ENCODE measurements at places on chromosomes 11 and 22.
A peak's percentile ranks its signal among the peaks of the same experiment; 100 is the strongest.

- peak; percentile 47 for DNase-seq
These were observed 37.7 kb downstream of the NTM start for GRCh38 chr11:131408025-131408640.

DNA sequence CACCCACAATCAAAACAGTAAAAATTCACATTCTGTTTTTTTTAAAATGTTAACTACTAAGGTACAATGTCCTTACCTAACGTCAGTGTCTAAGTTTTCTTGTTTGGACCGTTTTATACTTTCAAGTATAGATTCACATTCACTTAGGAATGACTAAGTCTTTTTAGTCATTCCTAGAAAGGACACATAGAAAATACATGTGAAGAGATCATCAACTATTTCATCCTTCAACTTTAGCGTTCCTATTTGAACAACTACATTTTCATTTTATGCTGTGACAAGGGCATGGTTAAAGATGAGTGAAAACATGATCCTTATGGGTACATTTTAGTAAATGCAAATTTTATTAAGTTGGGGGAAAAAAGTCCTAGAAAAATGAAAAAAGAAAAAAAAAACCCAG lies 62.8 kb downstream of the DDX10 start:
- no peak for DNase-seq

- DNase-seq: no peak
These were observed 911 bp downstream of the PANX2 start for GRCh38 chr22:50171319-50171964.

DNA sequence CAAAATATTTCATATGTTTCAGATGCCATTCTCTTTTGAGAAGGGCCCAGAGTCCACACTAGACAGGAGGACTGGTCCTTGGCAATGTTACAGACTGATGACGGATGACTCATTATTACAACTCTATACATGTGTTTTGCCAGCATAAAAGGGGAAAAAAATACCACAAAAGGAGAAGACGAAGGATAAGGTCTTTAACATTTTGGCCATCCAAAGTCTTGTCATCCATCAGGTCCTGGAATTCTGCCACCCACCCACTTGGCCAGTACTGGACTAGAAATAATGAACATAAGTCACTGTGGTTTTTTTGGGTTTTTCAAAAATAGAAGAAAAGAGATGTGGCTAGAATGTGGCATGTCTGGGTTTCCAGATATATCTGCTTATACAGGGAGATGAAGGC lies 57.7 kb upstream of the BDNF start:
- DNase-seq: no peak

DNA sequence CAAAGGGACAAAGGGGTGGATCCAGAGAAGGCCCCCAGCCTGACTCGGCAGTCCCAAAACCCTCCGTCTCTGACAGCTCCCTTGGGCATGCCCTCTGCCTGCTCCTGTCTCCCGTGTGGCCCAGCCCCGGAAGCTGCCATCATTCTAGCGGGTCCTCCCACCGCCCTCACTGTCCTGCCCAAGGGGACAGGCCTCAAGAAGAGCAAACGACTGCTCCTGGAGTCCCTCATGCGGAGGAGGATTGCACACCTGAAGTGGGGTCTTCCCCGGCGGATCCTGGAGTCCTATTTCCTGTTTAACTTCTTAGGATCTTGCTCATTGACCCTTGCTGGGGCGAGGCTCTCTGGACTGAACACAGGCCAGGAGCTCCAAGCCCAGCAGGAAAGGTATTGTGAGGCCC lies 2.6 kb upstream of the MEI1 start:
- no peak for DNase-seq

DNA sequence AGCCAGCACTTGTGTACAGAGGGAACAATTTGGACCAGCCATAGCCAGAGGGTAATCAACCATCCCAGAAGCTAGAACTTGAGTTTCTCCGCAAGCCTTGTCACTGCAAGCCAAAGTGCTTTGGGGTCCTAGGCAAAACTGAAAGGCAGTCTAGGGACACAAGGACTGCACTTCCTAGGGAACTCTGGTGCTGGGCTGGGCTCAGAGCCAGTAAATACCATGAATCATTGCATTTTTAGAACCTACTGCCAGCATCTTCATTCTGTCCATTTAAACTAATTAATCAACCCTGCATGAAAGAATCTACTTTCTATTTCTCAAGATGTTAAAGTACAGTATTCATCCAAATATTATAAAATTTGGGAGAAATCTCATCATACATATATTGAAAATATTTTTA lies 20.0 kb downstream of the PATE3 start:
- DNase-seq: no peak

GRCh38 chr11:2690596-2691354 lies 9.0 kb downstream of the KCNQ1OT1 start:
- no peak for DNase-seq

DNA sequence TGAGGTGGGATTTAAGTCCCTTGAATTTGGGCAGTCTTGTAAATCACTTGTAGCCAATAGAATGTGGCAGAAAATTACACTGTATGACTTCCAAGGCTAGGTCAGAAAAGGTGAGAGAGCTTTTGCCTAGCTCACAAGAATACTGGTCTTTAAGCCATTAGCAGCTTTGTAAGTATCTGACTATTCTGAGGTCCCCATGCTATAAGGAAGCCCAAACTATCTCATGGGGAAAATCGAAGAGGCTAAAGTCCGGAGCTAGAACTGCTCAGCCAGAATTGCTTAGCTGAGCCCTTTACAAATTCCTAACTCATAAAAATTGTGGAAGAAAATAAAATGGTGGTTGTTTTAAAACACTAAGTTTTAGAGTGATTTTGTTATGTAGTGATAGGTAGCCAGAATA lies 13.0 kb downstream of the FAR1 start:
- no peak for DNase-seq

DNA sequence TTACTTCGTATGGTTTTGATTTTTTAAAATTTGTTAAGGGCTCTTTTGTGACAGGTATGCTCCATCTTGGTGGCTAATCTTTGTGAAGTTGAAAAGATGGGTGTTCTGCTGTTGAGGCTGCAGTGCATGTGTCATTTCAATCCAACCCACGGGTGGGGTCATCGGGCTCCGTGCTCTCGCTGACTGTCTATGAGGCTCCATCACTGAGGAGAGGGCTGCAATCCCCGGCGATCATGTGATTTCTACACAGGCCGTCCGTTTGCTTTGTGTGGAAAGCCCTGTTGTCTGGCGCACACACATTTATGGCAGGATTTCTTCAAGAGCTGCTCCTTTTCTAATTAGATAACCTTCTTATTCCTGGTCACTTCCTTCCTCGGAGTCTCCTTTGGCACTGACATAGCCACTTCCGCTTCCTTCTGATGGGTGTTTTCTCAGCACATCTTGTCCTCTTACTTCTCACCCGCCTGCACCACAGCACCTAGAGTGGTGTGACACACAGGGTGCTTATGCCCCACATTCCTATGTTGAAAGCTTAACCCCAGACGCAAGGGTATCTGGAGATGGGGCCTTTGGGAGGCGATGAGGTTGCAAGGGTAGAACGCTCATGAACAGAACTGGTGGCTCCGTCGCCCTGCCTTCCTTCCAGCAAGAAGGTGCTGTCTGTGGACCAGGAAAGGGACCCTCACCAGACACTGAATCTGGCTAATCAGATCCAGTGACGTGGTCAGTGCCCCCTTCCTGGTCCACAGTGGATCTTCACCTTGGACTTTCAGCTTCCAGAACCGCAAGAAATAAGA lies 9.4 kb downstream of the MOB2 start:
- peak; percentile 18 for DNase-seq

DNA sequence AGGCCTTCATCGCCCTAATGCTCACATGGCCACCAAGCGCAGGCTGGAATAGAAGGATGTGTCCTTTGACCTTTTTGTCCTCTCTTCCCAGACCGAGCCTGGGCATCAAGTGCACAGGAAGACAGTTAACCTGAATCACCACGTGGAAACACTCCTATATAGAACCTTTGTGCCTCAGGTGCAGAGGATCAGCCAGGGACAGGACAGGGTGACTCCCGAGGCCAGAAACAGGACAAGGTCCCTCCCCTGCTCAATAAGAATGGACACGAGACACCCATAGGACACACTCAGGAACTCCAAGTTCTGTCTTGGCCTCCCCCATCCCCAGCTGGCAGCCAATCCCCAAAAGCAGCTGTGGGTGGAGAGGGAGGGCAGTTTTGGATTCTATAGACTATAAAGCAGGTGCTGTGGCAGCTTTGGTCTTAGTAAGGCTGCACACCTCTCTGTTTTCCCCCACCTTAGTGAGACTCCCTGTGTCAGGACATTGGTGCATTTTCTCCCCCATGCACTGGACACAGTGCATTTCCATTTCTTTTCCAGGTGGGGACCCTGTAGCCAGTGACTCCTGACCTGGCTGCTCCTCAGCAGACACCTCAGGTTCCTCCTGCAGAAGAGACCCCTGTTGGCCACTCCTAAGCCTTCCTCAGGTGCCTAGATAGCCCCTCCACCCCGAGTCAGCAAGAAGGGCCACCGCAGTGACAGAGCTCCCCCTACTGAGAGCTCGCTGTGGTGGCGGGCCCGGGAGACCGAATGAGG lies 43.6 kb upstream of the POU2AF1 start:
- DNase-seq: peak; percentile 72

- DNase-seq: no peak
These were observed 620.1 kb upstream of the KIRREL3 start for GRCh38 chr11:127620671-127621070.

- DNase-seq: no peak
These were observed 1.8 kb downstream of the DCPS start for GRCh38 chr11:126305699-126306098.

GRCh38 chr11:61369372-61370348 lies 7.5 kb downstream of the TMEM138 start:
- DNase-seq: peak; percentile 73

DNA sequence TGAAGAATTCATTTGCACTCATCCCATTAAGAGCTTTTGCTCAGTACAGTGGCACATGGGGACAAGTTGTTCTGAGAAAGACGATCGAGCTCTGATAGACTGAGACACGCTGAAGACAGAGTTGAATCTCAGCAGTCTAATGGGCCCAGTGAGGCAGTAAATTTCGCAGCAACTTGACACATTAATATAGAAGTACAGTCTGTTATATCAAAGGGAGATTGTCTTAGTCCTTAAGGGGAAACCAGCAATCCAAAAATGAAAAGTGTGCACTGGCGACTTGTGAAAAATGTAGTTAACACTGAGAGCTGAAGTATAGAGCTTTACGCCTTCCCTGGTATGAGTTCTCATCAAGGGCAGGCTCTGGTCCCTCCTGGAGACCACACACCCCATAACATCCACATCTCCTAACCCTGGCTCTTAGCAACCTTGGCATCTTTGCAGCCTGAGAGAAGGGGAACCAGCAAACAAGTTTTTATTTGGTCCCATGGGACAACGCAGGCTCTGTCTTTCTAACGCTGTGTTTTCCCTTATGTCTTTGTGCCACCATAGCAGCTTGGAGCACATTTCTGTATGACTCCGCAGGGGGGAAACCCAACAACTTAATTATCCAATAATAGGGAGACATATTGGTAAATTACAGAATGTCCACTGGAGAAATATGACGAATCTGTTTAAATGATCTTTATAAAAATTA lies 952.5 kb downstream of the OPCML start:
- DNase-seq: no peak

DNA sequence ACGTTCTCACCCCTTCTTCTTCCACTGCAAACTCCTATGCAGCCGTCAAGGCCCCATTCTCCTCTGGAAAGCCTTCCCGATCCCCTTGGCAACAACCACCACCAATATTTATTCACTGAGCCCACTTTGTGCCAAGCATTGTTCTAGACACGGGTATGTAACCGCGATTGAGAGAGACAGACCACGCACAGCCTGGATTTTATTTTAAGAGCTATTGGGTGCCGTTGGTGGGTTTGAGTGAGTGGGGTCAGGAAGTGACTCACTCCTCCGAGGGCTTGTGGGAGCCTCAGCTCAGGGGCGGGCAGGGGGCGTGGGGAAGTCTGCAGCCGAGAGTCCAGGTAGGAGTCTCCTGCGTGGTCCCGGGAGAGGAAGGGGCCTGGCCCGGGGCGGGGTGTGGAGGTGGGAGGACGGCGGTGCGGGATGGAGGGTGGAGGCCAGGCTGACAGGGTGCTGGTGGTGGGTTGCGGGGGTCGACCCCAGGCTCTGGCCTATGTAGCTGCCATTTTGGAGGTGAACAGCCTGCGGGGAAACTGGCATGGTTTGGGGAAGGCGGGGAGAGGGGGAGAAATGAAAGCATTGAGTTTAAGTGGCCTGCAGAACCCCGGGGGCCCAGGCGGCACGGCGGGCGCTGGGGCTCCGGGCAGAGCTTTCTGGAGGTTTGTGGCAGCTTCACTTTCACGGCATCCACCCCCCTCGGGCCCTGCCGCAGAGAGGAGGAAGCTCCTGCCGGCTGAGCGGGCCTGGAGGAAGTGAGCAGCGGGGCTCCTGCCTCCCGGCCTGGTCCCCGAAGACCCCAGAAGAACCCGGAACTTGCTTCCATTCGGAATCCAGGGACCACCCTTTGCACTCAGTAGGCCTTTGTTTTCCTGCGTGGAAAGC lies 547 bp downstream of the PARVG start:
- DNase-seq: peak; percentile 60

DNA sequence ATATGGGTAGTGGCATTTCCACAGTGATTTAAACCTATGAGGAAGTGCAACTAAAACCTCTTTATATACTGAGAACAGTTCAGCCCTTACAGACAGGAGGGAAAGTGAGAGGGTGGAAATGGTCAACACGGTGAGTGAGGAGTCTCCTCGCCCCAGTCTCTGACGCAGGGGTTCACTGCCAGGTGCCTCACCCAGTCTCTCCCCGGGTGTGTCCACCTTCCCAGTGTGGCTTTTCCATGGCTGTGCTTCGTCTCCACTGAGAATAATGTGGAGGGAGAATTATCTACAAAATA lies 116.6 kb upstream of the TOP3B start:
- no peak for DNase-seq

- DNase-seq: no peak
These were observed 96.6 kb downstream of the KCNC1 start for GRCh38 chr11:17831228-17831627.

- DNase-seq: no peak
These were observed 143.2 kb upstream of the TRPC6 start for GRCh38 chr11:101726988-101727387.

GRCh38 chr11:13429836-13430235 lies 33.2 kb downstream of the BTBD10 start:
- no peak for DNase-seq

DNA sequence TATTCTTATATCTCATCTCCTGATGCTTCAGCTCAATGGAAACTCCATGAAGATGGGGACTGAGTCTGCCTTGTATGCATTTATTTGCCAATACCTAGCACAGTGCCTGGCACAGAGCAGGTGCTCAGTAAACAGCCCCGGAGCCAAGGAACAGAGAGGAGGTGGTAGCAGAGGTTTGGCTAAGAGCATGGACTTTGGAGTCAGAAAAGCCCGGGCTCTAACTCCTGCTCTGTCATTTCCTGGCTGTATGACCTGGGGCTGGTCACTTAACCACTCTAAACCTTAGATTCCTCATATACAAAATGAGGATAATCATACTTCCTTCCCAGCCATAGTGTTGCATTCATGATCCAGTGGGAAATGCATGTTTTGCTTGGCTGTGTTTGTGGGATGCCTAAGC lies 36.6 kb downstream of the TP53I11 start:
- no peak for DNase-seq

- no peak for DNase-seq
These were observed at the start of gene PCF11 for GRCh38 chr11:83156996-83157593. PCF11 (plus strand) TSS chr11:83157131; CDS start chr11:83157440, 309 bp downstream.

GRCh38 chr11:92941676-92942571 lies 27.5 kb upstream of the MTNR1B start:
- no peak for DNase-seq
